ENCODE measurements at places on chromosomes 7 and 10.

DNA sequence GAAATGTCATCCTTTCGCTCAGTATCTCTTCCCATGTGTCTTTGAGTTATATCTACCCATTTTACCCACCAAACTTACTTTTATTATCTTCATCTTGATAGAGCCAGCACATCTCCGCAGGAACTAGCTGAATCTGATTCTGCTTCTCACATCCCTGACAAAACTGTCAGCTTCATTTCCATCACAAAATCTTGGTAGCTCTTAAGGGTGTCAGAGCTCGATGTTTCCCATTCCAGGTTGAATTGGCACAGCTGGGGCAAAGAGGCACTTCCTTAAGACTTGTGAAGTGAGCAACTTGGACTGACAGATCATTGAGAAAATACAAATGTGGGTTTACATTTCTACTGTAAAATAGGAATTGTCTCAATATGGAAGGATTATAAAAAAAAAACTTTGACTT is 434.5 kb downstream of the SUGCT start:
- H3K27ac ChIP-seq: no peak overlapping the region
- H3K36me3 ChIP-seq: no peaks in the 10 kb centered on the region
- H3K4me3 ChIP-seq: no peak overlapping the region
- H3K4me1 ChIP-seq: peaks cover 8% of the 10 kb centered on the region

GRCh38 chr10:46291817-46292572 is 5.2 kb downstream of the ANTXRL start:
- H3K4me3 ChIP-seq: no peak overlapping the region
- H3K27me3 ChIP-seq: peaks cover 56% of the 10 kb centered on the region
- DNase-seq: no peak
- no peaks in the 10 kb centered on the region for H3K36me3 ChIP-seq
- no peaks in the 10 kb centered on the region for H3K4me1 ChIP-seq

DNA sequence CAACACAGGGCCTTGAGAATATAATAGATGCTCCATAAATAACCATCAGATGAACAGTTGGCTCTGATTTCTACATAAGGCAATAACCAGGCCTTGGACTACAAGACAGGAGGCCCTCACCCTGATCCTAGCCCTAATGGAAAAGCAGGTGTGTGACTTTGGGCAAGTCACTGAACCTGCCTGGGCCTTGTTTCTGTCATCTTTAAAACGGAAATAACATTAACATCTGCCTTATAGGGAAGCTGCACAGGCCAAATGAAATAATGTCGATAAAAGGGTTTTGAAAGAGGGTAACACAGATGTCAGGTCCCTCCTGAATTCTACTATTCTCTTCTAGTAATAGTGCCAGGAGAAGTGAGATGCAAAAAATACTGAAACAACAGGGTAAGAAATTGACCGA is 20.7 kb downstream of the PIK3AP1 start:
- no peak overlapping the region for H3K27ac ChIP-seq
- peaks cover 13% of the 10 kb centered on the region for H3K36me3 ChIP-seq
- no peak overlapping the region for H3K4me3 ChIP-seq

DNA sequence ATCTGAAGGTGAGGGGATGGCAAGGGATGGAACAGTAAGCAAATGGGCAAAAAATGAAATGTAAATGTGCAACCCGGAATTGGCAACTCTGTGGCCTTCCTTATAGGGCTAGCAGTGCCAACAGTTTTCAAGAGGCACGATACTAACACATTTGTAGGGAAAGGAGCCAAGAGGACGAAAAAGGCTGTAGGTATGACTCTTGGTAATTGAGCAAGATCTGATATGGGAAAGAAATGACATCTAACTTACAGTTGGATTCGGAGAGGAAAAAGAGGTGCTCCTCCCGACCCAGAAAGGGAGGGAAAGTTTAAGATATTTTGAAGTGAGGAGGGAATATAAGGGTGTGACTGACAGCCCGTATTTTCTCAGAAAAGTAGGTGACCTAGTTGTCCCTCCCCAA is 2.1 kb upstream of the CREM start:
- H3K27me3 ChIP-seq: no peaks in the 10 kb centered on the region

- no peaks in the 10 kb centered on the region for H3K27me3 ChIP-seq
- no peak overlapping the region for H3K27ac ChIP-seq
- no peak overlapping the region for H3K4me3 ChIP-seq
- peaks cover 20% of the 10 kb centered on the region for H3K36me3 ChIP-seq
- DNase-seq: no peak
- H3K4me1 ChIP-seq: peaks cover 6% of the 10 kb centered on the region
Observed at GRCh38 chr10:97454330-97455036, 8.5 kb downstream of the ZDHHC16 start.

DNA sequence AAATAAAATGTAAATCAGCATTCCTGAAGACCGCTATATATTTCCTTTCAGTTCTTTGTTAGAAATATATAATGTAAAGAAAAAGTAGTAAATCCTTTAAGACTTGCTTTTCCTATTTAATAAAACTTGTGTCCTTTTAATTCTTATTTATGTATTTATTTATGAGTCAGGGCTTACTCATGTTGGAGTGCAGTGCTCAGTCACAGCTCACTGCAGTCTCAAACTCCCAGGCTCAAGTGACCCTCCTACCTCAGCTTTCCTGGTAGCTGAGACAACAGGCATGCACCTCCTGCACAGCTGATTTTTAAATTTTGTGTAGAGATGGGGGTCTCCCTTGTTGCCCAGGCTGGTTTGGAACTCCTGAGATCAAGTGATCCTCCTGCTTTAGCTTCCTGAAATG is 724.5 kb downstream of the ANKRD7 start:
- H3K4me3 ChIP-seq: no peak overlapping the region
- DNase-seq: no peak
- no peaks in the 10 kb centered on the region for H3K27me3 ChIP-seq
- no peaks in the 10 kb centered on the region for H3K4me1 ChIP-seq

DNA sequence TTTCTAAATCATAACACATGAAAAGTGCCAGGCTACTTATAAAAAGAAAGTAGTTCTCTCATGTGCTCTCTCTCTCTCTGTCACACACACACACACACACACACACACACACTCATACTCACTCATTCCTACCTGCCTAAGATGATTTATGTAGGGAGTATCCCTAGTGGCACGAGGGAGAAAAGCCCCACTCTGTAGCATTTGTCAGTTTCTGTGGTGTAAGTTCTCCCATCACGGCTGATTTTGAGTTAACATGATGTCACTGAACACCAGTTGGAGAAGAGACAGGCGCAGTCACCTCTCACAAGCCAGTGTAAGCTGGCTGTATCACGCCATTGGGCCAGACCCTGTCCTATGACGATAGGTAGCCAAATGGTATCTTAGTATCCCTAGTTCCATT is 395.4 kb downstream of the SFMBT2 start:
- peaks cover 11% of the 10 kb centered on the region for H3K4me1 ChIP-seq
- no peak for DNase-seq
- no peak overlapping the region for H3K4me3 ChIP-seq
- H3K36me3 ChIP-seq: no peaks in the 10 kb centered on the region
- peaks cover 3% of the 10 kb centered on the region for H3K27me3 ChIP-seq

- peak overlapping the region; percentile 73 for H3K4me3 ChIP-seq
- H3K36me3 ChIP-seq: no peaks in the 10 kb centered on the region
- no peak overlapping the region for H3K27ac ChIP-seq
- H3K4me1 ChIP-seq: peaks cover 11% of the 10 kb centered on the region
Observed at GRCh38 chr7:141071260-141071854, 2.5 kb upstream of the TMEM178B start.

DNA sequence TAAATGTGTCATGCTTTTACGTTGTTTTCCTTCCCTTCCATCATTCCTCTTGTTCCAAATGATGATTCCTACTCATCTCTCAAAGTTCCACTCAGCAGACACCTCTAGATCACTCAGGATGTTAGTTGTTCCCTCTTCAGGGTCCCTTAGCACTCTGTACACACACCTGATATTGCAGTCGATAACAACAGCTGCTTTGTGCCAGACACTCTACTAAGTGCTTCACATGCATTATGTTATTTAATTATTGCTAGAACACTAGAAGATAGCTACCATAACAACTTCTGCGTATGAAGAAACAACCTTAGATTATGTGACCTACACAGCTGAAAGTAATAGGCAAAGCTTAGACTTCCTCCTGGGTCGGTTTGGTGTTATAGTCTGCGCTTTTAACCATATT is 29.6 kb downstream of the PCBD1 start:
- H3K27ac ChIP-seq: no peak overlapping the region
- H3K27me3 ChIP-seq: no peaks in the 10 kb centered on the region
- H3K4me3 ChIP-seq: no peak overlapping the region
- peaks cover 36% of the 10 kb centered on the region for H3K36me3 ChIP-seq
- H3K4me1 ChIP-seq: peaks cover 2% of the 10 kb centered on the region

GRCh38 chr10:62819141-62819920 is 3.2 kb upstream of the EGR2 start:
- H3K27me3 ChIP-seq: peaks cover 69% of the 10 kb centered on the region
- no peak overlapping the region for H3K4me3 ChIP-seq
- H3K27ac ChIP-seq: no peak overlapping the region

- H3K4me1 ChIP-seq: no peaks in the 10 kb centered on the region
- H3K27me3 ChIP-seq: no peaks in the 10 kb centered on the region
Observed at GRCh38 chr10:73836427-73836980, 25.1 kb upstream of the NDST2 start.

- no peak overlapping the region for H3K4me3 ChIP-seq
- DNase-seq: no peak
- H3K27me3 ChIP-seq: no peaks in the 10 kb centered on the region
Observed at GRCh38 chr7:6168477-6168868, 104.0 kb downstream of the CYTH3 start.

GRCh38 chr7:71727347-71727746 is 595.4 kb downstream of the GALNT17 start:
- no peak for DNase-seq
- H3K4me3 ChIP-seq: no peak overlapping the region
- no peaks in the 10 kb centered on the region for H3K36me3 ChIP-seq
- peaks cover 3% of the 10 kb centered on the region for H3K4me1 ChIP-seq
- no peak overlapping the region for H3K27ac ChIP-seq
- peaks cover 18% of the 10 kb centered on the region for H3K27me3 ChIP-seq

GRCh38 chr10:32953277-32953927 is 4.6 kb downstream of the ITGB1 start:
- peaks cover 74% of the 10 kb centered on the region for H3K4me1 ChIP-seq
- H3K27me3 ChIP-seq: no peaks in the 10 kb centered on the region
- peaks cover 1% of the 10 kb centered on the region for H3K36me3 ChIP-seq

DNA sequence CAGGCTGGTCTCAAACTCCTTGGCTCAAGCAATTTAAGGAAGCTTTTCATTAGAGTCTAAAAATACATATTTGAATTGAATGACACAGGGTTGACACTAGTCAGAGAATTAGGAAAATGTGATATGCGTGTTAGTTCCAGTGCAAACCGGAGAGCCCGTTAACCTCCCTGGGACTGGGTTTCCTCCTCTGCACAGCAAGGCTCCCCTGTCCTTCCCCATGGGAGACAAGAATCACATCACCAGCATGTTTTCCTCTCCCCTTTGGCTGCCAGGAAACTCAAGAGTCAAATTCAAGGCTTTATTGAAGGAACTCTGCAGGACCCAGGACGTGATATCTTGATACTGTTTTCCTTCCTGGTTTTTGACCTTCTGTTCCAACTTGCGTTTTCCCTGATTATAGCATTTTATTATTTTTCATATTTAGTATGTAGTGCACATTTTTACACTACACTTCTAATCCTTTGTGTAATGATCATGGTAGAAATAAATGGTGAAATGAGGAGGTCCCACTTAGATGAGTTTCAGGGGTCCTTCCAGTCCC is 24.9 kb downstream of the GSTO2 start:
- H3K27me3 ChIP-seq: peaks cover 14% of the 10 kb centered on the region
- H3K4me3 ChIP-seq: no peak overlapping the region
- no peaks in the 10 kb centered on the region for H3K4me1 ChIP-seq
- no peak overlapping the region for H3K27ac ChIP-seq

DNA sequence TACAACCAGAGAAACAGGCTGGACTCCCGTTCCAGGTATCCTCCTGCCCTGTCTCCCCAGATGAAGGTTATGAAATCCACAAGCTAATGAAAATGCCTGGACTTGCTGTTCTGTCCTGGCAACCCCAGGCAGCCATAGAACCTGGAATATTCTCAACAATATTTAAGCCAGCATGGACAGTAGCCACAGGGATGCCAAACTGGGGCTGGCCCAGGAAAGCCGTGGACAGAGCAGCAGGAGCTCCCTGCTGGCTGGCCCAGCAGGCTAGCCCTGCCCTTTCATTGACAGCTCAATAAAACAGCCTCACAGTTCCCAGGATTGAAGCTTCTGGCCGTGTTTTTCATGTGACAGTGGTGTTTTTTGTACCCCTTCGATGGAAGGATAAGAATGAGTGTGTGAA is 230.6 kb downstream of the BMPER start:
- H3K36me3 ChIP-seq: no peaks in the 10 kb centered on the region
- H3K4me1 ChIP-seq: peaks cover 9% of the 10 kb centered on the region

GRCh38 chr10:43782814-43783213 is 134.1 kb upstream of the ZNF32 start:
- H3K27me3 ChIP-seq: no peaks in the 10 kb centered on the region
- H3K36me3 ChIP-seq: no peaks in the 10 kb centered on the region
- no peak for DNase-seq
- H3K27ac ChIP-seq: no peak overlapping the region
- peaks cover 20% of the 10 kb centered on the region for H3K4me1 ChIP-seq

GRCh38 chr10:79351332-79351731 is 4.1 kb downstream of the PPIF start:
- DNase-seq: no peak
- H3K27ac ChIP-seq: no peak overlapping the region
- H3K27me3 ChIP-seq: no peaks in the 10 kb centered on the region
- H3K4me1 ChIP-seq: peaks cover 5% of the 10 kb centered on the region
- H3K4me3 ChIP-seq: no peak overlapping the region

- H3K27ac ChIP-seq: peak overlapping the region; percentile 92
- no peak for DNase-seq
- no peaks in the 10 kb centered on the region for H3K27me3 ChIP-seq
Observed at GRCh38 chr7:100430493-100431285, 1.1 kb downstream of the MEPCE start.

DNA sequence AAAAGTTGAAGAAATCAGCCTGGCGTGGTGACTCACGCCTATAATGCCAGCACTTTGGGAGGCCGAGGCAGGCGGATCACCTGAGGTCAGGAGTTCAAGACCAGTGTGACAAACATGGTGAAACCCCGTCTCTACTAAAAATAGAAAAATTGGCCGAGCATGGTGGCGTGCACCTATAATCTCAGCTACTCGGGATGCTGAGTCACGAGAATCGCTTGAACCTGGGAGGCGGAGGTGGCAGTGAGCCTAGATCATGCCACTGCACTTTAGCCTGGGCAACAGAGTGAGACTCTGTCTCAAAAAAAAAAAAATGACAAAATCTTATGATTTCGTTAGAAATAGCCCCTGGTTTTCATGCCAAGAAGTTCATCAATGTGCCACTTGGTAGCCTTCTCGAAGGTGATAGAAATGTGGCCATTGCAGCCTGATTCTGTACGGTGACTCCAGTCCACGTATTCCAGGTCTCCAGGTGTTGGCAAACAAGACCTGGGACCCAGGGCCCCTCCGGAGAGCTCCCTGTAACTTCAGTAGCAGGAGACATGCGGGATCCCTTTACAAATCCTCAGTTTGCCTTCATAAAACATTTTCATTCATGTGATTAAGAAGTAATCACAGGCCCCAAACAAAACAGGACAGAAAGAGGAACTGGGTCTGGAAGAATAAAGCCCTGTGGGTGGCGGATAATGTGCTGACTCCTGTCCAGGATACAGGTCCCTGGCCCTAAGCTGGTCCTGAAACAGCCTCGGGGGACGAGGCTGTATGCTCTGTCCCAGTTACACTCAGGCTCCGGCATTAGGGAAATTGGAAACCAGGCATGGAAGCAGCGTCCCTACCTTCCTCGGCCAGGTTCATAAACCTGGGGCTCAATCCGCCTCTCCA is 207.3 kb upstream of the SH2B2 start:
- H3K4me1 ChIP-seq: peaks cover 19% of the 10 kb centered on the region
- H3K4me3 ChIP-seq: peak overlapping the region; percentile 50
- peaks cover 30% of the 10 kb centered on the region for H3K36me3 ChIP-seq
- no peak for DNase-seq
- H3K27ac ChIP-seq: peak overlapping the region; percentile 80

GRCh38 chr10:86034710-86035109 is 331.9 kb downstream of the GRID1 start:
- no peak overlapping the region for H3K27ac ChIP-seq
- H3K27me3 ChIP-seq: no peaks in the 10 kb centered on the region
- peaks cover 2% of the 10 kb centered on the region for H3K36me3 ChIP-seq
- no peaks in the 10 kb centered on the region for H3K4me1 ChIP-seq
- no peak for DNase-seq
- H3K4me3 ChIP-seq: no peak overlapping the region
